KG1 (cell line): ENCODE measurements at places on chromosomes 13 and 19.

DNA sequence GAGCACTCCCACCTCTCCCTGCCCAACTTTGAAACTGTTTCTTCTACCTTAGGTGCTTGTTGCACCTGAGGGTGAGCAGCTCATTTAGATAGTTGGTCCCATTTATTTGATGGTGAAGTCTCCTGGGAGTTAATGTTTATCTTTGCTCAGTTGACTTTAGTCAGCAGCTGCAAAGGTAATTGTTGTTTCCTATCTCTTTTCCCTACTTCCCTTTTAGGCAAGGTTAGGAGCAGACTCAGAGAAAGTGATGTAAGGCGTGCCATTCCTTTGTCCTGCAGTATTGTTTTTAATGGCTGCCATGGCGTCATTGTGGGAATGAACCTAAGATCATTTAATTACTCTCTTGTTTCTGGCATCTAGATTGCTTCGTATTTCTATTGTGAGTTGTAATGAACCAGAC is 11.6 kb downstream of the AKAP11 start:
- DNase-seq = no peak

- DNase-seq = no peak
Measured at GRCh38 chr13:95921485-95921884, 131.7 kb downstream of the UGGT2 start.

DNA sequence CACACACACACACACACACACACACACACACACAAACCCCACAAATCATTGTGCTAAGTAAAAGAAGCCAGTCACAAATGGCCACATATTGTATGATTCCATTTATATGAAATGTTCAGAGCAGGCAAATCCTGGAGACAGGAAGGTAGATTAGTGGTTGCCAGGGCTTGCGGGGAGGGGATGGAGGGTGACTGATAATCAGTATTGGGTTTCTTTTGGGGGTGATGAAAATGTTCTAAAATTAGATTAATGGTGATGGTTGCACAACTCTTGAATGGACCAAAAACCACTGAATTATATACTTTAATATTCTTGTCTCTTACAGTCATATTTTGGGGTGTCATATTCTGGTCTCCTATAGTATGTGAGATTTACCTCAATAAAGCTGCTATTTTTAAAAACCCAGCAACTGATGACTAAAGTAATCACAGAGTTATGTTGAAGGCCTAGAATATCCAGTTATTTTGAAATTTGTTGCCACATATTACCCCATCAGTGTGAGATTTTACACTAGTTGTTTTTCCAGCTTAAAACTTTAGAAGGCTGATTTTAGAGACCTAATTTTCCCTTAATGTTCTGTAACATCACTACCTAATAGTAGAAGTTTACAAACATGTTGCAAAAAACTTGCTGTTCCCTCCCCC is 20.3 kb downstream of the FLT1 start:
- DNase-seq = no peak

DNA sequence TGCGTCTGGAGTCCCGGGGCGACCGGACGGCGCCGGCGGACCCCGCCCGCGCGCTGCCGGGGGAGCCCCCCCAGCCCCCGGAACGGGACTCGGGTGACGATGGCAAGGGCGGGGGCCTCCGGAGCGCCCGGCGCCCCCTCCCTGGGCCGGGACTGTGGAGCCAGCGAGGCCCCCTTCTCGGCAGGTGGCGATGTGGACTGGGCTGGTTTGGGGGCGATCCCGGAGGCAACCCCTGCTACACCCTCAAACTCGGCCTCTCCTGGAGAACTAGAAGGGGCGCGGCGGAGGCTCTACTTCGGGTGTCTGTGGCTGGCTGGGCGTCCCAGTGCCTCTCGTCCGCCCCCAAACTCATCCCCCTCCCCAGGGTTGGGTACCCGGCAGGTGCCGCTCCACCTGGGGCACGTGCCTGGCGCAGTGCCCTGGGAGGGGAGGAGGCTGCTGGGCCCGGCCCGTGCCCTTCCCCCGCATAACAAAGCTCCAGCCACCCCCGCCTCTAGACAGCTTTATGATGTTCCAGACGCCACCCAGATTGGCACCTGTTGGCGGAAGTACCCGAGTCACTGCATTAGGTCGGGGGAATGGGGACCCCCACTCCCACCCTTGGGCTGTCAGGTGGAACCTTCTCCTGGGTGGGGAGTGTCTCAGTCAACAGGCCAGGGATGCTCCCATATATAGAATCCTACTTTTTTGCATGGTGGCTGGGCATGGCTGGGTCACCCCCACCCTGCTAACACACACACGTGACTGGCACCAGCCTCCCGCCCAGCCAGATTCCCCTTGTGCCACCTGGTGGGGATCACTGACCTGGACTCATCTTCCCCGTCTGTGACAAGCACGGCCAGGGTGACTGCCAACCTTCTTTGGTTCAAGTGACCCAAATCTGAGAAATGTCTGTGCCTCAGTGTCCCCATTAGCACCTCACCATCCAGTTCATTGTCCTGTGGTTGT is 722 bp downstream of the PKN1 start:
- DNase-seq = no peak

- DNase-seq = no peak
Measured at GRCh38 chr13:88103824-88104223, 432.7 kb downstream of the SLITRK5 start.

DNA sequence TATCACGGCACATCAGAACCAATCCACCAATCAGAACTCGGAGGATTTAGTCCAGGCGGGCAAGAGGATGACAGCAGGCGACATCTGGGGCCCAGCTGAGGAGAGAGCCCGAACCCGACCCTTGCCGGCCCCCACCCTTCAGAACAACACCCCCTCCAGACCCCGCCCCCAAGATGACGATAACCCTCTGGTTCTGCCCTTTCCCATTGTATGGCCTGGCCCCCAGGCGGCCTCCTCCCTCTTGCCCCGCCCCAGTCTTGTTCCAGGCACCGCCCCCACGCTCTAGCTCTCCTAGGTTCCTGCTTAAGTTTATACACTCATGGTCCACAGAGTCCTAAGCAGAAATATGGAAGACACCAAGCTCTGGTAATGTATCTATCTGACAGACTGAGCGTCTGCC is 2.8 kb upstream of the ZNF83 start:
- no peak for DNase-seq

DNA sequence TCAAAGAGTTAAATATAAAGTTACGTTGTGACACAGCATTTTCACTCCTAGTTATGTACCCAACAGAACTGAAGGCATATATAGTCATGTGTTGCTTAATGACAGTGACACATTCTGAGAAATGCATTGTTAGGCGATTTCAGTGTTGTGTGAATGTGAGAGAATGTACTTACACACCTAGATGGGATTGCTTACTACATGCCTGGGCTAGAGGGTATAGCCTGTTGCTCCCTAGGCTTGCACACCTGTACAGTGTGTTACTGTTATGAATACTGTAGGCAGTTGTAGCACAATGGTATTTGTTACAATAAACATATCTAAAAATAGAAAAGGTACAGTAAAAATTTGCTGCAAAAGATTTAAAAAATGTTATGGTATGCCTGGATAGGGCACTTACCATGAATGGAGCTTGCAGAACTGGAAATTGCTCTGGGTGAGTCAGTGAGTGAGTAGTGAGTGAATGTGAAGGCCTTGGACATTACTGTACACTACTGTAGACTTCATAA is 89.2 kb downstream of the DHRS12 start:
- DNase-seq = no peak

GRCh38 chr13:37701306-37701705 is 102.7 kb upstream of the POSTN start:
- no peak for DNase-seq

DNA sequence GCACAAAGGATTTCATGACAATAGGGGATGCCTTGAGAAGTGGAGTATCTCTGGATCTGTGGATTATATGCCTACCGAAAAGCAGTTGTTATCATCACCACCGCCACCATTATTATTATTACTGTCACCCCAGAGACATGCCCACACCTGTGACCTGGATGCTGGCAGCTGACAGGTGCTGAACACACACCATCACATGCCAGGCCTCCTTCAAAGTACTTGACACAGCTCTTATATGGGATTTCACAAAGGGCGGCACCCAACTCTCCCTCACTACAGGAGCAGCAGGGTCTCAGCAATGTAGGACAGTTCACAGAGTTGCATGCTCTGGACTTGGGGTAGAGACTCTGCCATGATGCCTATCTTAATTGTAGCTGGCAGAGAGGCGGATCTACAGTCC is 5.6 kb upstream of the GPR42 start:
- DNase-seq = no peak

DNA sequence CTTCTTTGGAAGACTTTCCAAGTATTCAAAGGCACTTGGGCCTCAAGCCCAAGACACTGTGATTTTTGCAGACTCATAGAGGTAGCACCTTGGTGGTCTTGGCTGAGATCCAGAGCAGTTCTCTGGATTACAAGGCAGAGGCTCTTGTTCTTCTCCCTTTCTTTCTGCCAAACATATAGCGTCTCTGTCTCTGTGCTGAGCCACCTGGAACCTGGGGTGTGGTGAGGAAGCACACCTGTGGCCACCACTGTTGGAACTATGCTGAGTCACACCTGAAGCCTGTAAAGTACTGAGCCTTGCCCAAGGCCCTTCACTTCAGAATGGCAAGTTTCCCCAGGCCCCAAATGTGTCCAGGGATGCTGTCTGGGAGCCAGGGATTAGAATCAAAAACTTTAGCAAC is 127.5 kb downstream of the FREM2 start:
- DNase-seq = no peak

DNA sequence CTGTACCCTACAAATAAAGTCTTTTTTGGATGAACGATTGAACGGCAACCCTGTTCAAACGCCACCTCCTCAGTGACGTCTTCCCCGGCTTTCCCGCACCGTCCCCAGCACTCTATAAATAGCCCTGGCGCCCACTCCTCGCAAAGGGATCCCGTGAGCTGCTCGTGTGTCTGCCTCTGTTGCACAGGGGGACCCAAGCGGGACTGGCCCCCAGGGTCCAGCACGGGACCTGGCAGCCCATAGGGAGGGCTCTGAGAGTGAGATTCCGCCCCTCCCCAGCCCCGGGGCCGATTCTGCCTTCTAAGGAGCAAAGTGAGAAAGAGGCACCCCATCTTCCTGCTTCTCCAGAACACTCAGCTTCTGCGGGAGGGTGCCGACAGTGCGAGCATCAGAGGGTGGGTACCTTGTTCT is 8.1 kb upstream of the FKRP start:
- no peak for DNase-seq

- no peak for DNase-seq
Measured at GRCh38 chr13:44762911-44763310, 186.8 kb upstream of the TSC22D1 start.

DNA sequence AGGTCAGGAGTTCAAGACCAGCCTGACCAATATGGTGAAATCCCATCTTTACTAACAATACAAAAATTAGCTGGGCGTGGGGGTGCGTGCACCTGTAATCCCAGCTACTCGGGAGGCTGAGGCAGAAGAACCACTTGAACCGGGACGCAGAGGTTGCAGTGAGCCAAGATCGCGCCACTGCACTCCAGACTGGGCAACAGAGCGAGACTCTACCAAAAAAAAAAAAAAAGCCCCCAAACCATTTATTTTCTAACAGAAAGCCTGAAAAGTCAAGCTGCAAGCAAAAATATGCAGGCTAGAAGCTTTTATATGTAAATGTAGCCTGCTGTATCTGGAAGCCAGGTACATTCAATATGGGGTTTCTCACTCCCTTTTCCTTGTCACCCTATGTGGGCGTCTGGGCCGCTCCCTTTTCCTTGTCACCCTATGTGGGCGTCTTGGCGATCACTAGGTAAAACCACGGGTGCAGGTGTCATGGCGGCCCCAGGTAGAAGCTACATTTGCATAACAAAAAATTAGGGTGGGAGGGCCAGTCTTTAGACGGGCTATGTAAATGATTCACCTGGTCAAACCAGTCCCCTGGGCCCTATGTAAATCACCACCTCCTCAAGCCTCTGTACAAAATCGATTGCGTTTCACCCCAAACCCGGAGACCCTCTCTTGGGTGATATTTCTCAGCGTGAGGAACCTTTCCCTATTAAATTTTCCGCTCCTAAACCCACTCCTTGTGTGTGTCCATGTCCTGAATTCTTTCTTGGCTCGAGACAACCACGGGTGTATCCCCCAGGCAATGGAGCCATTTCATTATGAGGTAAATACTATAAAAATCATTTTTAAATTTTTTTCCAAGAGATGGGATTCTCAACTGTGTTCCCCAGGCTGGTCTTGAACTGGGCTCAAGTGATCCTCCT is 2.1 kb downstream of the TRIM13 start:
- DNase-seq = no peak

DNA sequence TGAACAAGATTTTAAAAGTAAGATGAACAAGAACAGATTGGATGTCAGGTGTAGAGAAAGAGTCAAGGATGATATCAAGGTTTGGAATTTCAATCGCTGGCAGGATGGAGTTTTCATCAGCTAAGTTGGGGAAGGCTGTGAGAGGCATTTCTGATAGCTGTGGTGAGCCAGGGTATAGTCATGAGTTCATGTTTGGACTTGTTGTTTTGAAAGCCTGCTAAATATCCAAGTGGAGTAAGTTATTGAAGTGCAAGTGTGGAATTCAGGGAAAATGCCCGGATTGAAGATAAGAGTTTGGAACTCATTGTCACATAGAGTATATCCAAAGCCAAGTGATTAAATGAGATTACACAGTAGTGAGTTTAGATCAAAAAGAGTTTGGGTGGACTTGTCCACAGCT is 11.0 kb upstream of the EPSTI1 start:
- DNase-seq = no peak

- no peak for DNase-seq
Measured at GRCh38 chr13:49584771-49585182, 581 bp downstream of the RCBTB1 start.

DNA sequence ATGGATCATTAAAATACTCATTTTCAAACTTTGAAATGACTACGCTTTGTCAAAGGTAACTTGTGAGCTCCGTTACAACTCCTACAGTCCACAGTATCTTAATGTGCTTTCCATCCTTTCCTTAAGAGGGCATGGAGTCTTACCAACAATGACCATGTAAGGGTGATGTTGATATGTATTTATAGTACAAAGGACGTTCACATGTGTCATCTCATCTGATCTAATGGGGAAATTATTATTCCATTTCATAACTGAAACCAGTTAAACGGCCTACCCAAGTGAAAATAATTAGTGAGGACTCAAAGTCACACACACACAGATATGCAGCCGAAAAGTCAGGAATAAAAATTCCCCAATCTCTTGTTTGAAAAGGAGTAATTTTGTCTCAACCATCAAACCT is 9.6 kb downstream of the USP12 start:
- DNase-seq = no peak

- DNase-seq = no peak
Measured at GRCh38 chr13:36850790-36851438, 31.9 kb downstream of the RFXAP start.
